ENCODE measurements at places on chromosomes 3 and 15.

DNA sequence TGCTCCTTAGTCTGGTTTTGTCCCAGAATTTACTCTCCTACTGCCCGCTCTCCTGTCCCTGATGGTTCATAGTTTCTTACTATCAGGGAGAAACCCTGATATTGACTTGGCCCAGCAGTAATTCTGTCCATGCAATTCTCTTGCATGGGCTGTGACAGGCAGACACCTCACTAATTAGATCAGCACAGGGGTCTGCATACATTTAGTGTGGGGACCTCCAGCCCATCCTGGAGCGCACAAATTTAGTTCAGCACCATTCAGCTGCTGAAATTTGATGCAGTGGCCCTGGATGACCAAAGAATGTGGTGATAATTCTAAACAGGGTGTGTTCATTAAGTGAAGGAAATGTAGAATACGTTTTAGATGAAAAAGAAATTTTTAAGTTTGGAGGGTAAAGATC lies 555.5 kb upstream of the TBL1XR1 start:
- no peak for DNase-seq

DNA sequence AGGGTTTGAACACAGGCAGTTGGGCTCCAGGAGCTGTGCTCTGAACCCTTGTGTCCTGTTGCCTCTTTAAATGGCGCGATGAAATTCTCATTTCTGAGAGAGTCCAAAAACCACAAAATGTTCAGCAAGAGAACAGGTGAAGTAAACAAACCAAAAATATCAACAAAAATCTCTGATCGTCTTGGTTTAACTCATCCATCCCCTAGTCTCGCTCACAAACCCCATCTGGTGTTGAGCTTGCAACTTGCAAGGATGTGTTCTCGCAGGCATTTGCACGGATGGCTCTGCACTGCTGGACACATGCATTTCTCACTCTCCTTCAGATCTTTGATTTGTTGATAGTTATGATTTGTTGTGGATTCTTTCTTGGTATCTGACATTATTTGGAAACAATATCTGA lies 31.1 kb downstream of the FAH start:
- DNase-seq = no peak

GRCh38 chr15:52523647-52524046 lies 5.0 kb downstream of the MYO5A start:
- no peak for DNase-seq

DNA sequence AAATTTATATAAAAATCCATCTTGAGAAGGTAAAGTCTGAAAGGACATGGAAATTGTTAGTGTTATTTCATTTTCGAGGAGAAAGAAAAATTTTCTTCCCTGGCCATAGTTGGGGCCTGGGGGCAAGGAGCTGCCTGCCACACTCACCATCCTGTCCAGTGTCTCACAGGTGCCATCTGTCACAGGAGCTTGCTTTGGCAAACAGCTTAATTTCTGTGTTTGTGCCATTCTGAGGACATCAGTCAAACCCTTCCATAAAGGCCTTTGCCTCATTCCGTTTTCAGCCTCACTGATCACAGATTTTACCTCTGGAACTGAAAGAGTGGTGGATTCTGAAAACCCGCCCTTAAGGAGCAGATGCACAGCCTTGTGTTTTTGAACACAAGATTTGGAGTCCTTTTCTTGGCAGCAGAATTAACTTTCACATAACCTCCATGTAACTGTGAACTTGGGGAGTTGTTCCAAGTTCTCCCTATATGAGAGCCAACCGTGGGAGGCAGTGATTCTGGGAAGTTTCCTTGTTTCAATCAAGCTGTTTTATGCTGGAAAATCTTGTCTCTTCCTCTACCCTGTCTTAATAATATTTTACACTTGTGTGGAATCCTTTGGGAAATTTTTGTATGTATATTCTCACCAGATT lies 254.7 kb downstream of the CACNA2D3 start:
- no peak for DNase-seq

GRCh38 chr15:60057554-60057953 lies 53.4 kb downstream of the FOXB1 start:
- no peak for DNase-seq

DNA sequence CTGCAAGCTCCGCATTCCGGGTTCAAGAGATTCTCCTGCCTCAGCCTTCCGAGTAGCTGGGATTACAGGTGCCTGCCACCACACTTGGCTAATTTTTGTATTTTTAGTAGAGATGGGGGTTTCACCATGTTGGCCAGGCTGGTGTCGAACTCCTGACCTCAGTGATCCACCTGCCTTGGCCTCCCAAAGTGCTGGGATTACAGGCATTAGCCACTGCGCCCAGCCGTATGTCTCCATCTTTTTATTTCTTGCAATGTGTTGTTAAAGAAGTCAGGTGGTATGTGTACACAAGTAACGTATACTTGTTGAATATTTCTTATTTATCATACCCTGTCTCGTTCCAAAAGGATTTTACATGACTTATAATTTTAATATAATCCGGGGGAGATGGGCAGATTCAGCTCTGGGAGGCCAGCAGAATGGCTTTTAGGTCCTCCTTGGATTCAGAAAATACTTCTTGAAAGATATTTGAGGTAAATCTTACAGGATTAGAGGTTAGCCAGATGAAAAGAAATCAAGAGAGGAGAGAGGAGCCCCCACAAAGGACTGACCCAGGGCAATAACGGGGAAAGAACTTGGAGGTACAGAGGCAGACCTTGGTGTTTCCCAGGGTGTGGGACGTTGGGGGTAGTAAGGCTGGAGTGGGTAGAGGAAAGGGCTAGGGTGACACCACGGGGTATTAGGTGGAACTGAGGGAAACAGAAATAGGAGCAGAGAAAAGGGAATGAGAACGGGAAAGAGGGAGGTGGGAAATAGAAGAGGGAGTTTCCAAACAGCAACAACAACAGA lies 27.2 kb upstream of the MUC20 start:
- no peak for DNase-seq

DNA sequence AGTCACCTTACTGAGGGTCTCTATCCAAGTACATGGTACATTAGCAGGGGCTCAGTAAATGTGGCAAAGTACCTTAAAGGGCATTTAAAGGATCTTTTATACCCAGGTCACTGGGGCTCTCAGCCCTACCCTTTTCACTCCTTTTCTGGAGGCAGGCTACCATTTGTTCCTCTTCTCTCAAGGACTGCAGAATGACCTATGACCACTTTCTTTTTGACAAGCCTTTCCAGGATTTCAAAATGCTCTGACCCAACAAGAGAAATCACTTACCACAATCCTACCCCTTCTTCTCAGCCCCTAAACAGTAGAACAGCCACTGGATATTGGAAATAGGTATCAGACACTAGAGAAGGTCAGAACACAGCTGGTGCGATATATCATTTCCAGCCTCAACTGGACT lies 221.8 kb upstream of the TPRG1 start:
- no peak for DNase-seq

- no peak for DNase-seq
Measured at GRCh38 chr15:45347033-45347432, 31.3 kb downstream of the GATM start.

GRCh38 chr15:46879032-46879770 lies 838.1 kb upstream of the SEMA6D start:
- DNase-seq = peak; percentile 80

DNA sequence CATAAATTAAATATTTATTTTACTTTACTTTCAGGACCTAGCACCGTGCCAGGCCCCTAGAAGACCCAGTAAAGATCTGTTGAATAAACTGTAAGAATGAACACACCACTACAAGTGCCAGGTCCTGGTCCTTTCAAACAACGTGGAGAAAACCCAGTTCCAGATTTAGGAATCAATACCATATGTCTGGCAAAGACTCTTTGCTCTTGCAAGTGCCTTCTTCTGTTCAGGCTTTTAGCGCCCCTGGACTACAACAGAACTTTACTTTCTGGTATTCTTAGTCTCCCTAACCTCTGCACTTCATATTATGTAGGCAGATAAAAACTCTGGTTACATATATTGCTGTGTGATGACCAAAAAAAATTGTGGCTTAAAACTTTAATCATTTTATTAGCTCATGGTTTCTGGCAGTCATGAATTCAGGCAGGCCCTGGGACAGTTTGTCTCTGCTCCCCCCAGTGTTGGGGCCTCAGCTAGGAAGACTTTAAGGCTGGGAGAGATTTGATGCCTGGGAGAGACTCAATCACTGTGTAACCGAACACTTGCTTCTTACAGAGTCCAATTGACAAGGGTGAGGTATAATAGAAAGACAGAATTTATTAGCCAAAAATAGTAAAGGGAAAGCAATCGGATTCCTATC lies 2.9 kb upstream of the PSMA4 start:
- no peak for DNase-seq

- DNase-seq = no peak
Measured at GRCh38 chr3:13708871-13709595, 160.1 kb downstream of the FBLN2 start.

- DNase-seq = no peak
Measured at GRCh38 chr15:84828086-84828908, 11.1 kb downstream of the ALPK3 start.

DNA sequence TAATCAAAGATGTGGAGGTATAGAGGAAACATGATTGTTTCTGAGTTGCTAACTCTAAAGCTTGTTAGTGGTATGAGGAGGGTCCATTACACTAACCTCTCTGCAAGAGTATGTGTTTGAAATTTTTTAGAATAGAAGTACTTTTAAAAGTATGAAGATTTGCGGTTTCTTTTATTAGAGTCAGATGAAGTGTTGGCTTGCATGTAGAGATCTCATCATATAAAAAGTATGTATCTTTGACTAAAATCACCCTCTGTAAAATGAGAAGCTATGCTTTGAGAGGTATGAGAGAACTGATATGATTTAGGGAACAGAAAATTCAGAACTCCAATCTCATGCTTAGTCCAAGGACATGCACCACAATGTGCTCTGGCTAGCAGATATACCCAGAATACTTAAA lies 140.4 kb upstream of the MBNL1 start:
- DNase-seq = no peak

GRCh38 chr3:178967177-178967532 lies 104.5 kb downstream of the ZMAT3 start:
- no peak for DNase-seq

GRCh38 chr3:49840388-49840787 lies 16.0 kb downstream of the TRAIP start:
- DNase-seq = no peak

GRCh38 chr3:43243590-43244587 lies 42.5 kb upstream of the SNRK start:
- DNase-seq = no peak

DNA sequence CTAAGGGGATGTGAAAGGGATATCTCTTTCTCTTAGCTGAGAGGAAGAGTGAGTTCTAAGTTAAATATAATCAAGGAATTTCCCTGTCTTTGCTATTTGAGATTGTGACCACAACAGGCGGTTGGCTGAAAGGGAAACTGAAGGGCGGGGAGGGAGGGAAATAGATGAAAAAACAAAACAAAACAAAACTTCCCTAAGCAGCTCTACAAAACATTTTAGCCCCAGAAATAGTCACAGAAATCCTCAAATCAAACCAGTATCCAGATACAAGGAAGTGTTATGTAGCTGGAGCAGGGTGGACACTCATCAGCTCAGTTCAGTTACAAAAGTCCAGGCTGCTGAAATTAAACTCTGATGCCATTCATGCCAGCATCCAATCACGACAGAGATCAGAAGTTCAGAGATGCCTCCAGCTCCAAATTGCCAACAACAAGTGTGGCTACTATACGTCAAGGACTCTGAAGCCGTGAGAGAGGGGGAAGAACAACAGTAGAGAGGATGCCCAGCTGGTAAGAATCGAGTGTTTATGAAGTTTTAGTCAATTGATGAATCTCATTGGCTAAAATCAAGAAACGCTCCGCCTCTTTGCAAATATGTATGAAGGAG lies 319 bp upstream of the TP63 start:
- no peak for DNase-seq

GRCh38 chr3:195039180-195039843 lies 231.6 kb downstream of the XXYLT1 start:
- no peak for DNase-seq

DNA sequence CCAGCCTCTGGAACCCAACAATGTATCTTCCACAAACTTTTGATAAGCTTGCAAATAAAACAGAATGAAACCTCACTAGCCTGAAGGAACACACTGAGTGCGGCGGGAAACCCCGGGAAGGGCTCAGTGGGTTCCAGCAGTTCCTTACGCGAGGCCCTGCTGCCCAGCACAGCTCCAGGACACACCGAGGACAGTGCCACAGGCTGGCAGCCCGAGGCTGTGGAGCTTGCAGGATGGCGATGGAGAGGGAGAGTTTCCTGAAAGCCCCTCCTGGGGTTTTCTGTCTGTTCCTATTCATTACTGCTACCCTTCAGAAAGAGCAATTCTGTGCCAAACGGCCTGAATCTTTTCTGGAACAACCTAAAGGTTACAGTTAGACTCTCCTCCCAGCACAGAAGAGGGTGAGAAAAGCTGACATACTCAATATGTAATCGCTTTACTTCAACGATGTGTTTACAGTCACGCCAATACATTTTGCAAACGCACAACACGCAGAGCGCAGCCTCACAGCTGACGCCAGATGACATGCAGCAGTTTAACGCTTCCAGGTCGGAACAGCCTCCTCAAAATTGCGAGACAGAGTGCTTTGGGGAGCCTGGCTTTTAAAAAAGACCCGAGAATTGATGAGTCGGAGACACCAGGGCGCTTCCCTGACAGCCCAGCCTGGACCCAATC lies 57.1 kb upstream of the RPL32 start:
- no peak for DNase-seq

- no peak for DNase-seq
Measured at GRCh38 chr3:127108796-127109195, 84.1 kb upstream of the PRR23E start.

DNA sequence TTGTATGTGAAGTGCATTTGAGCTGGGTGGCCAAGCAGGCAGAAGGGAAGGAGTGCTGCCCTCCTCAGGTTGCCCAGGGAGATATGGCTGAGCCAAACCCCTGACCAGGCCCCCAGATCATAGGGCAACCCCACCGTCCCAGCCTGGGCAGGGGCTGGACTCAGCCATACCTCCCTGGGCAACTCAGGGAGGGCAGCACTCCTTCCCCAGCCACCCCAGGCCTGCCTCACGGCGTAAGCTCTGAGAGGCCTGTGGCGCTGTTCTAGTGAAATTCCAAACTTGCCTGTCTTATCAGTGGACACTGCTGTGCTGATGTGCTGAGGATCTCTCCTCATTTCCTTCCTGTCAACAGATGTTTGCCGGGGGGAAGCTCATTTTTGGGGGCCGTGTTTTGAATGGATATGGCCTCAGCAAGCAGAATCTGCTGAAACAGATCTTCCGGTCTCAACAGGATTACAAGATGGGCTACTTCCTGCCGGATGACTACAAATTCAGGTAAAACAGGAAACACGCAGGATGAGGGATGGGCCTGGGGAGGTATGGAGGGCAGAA lies 57.6 kb upstream of the FGD5 start:
- DNase-seq = no peak

DNA sequence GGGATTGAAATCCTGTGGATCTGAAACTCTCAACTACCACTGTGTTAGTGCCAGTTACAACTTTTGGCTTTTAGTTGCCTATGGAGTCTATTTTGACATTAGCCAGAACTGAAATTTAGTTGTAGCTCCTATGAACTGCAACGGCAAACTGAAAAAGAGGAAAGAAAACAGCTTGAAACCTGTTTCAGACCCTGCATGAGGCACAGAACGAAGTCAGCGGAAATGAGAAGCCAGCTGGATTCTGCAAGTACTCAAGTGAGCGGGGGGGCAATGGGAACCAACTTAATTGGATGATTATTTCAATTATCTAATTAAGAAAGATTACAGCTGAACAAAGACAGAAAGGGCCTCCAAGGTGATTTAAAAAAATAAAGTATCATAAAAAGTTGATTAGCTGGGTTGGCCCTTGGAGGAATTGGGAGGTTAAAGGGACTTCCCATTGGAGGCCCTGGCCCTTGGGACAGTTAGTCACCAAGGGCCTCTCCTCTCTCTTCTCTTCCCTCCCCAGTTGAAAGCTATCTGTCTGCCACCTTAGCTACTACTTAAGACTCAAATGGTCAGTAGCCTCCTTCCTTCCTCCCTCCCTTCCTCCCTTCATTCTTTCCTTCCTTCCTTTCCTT lies 352.1 kb downstream of the SHQ1 start:
- no peak for DNase-seq
